HepG2 (cell line): ENCODE measurements at places on chromosomes 4 and X.

GRCh38 chr4:108415389-108415788, 205.0 kb upstream of the RPL34 start:
- no peak for DNase-seq

DNA sequence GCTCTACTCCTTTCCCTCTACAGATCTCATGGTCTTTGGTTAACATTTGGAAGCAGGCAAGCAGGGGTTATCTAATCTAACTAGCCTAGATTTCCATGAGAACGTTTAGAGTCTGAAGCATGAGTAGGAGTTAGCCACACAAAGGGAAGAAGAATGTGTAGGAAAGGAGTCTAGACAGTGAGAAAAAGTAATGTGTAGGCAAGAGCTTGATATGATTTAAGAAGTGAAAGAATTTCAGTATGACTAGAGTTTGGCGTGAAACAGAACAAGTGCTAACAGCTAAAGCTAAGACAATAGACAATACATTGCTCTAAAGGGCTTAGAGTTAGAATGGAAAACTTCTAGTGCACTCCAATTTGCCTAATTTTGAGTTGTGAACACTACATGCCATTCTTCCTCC, 10.8 kb downstream of the CXCL8 start:
- no peak for DNase-seq

- DNase-seq = peak; percentile 4
Observed at GRCh38 chr4:133154725-133155124, 5.6 kb downstream of the PCDH10 start.

DNA sequence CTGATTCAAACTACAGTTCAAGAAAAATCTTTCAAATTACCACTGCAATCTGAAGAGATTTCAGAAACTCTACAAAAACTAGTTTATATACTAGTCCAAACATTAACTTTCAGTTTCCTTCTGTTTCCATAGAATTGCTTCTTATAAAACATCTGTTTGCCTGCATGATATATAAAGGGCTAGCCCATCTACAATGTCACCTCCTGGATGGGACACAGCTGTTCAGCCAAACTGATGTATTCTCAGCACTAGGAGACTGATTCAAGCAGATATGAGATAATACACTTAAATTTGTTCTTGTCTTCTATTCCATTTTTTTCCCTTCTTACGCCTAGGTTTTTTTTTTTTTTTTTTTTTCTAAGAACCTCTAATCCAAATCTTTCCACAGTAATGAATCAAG, 1569.7 kb upstream of the IGFBP7 start:
- DNase-seq = no peak

DNA sequence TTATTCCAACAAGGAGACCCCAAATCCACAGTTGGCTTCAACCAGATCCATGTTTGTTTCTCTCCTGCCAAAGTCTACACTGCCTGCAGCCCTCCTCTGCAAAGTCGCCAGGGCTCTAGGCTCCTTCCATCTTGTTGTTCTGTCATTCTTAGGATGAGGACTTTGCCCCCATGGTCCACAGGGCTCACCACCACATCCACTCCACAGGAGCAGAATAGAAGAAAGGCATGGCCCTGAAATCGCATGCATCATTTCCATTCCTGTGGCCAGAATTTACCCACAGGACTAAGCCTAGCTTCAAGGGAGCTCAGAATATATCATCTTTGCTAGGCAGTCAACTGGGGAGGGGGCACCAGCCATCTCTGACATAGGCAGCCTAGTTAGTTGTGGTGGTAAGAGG, 254.7 kb downstream of the FBXW7 start:
- DNase-seq = no peak

DNA sequence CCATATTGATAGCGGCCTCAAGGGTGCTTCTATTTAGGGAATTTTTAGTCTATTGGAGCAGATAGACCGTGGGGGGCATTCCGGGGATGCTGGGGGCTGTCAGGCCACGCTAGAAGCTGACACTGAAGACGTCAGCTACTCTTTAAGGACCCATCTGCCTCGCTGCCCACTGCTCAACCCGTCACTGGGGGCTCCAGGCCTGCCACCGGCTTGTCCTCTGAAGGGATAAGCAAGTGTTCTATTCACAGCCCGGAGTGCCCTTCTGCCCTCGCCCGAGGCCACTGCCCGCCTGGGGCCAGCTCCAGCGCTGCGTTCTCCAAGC, 679 bp upstream of the MSL3 start:
- DNase-seq = no peak

DNA sequence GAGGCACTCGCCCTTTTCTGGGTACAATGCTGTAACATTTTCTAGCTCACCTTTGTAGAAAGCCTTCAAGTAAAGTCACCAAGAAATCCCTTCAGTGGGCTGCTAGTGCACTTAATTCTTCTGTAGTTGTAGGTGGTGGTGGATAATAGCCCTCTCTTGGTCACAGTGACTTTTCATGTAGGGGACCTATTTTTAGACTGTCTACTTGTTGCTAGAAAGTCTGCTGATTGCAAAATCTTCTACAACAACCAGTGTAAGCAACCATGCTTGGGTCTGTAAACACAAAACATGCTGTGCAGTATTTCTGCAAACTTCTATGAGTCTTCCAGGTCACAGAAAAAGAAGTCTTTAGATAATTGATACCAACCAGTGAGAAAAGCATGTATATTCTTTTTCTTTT, 55.6 kb downstream of the PBDC1 start:
- DNase-seq = no peak

DNA sequence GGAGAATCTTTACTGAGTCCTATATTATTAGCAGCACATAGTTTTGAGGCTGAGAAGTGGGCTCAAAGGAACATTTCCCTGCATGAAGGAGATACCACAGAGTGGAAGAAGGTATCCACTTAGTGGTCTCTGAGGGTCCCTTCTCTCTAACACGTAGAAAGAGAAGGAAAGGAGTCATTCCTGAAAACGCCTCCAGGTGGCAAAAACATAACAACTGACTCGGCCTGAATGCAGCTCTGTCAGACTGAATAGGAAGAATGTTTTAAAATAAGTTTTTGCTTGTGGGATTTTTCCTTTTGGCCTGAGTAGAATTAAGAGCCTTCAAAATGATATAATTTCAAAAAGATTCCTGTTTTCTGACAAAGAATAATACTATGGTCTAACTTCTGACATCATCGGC, 23.3 kb downstream of the RPGR start:
- DNase-seq = peak; percentile 11

DNA sequence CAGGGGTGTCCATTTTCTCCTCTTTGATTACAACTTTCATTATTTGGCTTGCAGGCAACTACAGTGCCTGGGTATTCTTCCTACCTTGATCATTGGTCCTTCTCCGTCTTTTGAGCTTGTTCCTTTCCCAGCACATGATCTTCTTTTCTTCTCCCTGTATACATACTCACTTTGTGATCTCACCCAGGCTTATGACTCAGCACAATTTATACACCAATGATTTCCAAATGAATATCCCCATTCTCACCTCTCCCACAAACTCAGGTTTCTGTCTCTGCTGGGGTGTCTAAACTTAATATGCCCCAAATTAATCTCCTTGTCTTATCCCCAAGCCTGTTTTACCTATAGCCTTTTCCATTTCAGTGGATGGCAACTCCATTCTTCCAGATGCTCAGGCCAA, 19.5 kb upstream of the C4orf54 start:
- DNase-seq = no peak

GRCh38 chrX:47619486-47620302, at the start of gene SYN1:
Gene SYN1, minus strand, starts transcription at chrX:47619857. Its CDS starts 129 bp downstream, at chrX:47619728.
- DNase-seq = peak; percentile 18

DNA sequence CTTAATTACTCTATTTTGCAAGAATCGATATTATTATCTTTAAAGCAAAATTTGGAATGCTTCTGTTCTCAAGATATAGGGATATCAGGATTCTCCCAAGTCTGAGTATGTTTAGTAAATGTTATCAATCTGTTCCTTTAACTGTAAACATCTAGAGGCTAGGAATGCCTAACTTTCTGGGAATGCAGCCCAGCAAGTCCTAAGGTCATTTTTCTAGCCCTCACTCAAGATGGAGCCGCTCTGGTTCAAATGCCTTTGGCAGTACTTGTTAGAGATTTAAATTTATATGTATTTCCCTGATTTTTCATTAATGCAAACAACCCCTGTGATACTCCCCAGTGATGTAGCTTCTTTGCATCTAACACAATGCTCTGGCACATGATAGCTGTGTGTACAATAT, 623.8 kb upstream of the LCORL start:
- DNase-seq = no peak

GRCh38 chrX:69015156-69015555, 150.1 kb downstream of the PJA1 start:
- DNase-seq = no peak

DNA sequence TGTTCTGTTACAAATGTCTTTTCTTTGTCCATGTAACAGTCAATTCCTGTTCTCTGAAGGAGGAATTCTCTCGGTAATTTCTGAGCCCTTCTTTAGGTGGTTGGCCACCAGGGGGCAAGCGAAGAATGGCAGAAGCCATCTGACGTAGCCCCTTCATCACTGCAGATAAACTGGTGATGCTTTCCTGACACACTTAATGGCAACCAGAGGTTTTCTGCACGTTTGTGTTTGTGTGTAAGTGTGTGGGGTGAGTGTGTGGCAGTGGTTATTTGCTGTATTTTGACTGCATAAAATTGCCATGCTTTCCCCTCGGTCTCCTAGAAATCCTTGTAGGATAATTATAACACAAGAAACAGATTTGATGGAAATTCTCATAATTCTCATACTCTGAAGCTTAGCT, 64.8 kb upstream of the STOX2 start:
- DNase-seq = peak; percentile 60

- peak; percentile 82 for DNase-seq
Observed at GRCh38 chr4:123415977-123416376, 19.4 kb downstream of the SPRY1 start.

GRCh38 chr4:155787113-155787710, 28.4 kb downstream of the GUCY1B1 start:
- peak; percentile 28 for DNase-seq

DNA sequence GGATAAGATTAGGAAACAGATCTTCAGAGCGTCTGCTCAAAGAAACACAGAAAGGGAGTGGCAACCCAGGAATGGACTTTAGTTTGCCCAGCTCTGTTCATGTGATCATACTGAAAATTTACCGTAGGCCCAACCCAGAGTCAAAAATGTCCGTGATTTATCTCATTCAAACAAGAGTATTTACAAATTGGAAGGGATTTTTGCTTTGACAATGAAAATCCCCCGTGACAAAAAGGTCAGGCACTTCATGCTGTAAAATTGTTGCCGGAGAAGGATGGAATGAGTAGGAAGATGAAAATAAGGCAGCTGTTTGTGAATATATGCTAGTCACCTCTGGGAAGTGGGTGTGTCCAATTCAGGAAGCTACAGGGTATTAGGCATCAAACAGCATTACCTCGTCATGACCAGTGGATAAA, 1.2 kb downstream of the SULT1B1 start:
- no peak for DNase-seq

DNA sequence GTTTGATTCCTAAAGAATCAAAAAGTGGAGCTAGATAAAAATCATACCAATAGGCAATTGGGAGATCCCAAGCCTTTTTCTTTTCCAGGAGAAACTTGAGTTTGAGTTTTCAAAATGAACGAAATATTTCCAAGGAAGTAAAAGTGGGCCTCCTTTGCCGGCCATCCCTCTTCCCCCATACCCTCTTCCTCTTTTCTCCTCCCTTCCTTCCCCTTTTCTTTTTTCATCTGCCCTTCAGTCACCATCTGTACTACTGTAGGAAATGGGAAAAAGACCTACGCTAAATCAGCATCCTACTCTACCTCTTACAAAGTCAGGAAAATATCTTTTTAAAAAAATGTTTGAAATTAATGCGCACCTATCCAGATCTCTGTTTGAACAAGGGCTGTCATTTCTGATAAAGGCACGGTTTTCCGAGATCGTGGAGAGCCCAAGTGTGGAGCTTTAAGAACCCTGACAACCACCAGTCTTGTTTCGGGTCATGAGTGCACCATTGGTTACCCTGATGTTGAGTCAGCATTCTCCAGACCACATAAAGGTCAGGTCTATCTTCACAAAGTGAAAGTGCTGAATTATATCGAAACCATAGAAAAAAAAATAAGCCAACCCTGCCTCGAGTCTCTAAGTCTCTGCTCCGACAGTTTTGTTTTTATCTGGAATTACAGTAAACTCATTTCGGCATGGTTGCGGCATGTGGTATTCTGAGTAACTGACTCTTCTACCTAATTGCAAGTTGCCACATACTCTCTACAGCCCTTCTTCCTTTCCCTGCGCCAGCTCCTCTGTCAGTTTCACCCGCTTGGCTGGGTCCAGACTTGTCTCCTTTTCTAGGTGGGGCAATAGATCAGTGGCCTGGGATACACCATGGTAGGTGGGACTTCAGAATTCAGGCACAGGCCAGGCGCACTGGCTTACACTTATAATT, 140.2 kb upstream of the KLF3 start:
- DNase-seq = no peak

DNA sequence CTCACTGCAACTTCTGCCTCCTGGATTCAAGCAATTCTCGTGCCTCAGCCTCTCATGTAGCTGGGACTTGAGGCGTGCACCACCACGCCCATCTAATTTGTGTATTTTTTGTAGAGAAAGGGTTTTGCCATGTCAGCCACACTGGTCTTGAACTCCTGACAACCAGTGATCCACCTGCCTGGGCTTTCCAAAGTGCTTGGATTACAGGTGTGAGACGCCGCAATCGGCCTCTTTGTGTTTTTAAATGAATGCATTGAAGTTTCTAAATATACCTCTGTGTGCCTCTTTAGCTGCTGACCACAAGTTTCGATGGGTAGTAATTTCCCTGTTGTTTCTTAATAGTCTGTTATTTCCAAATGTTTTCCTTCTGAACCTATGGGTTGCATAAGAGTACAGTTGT, 765.3 kb upstream of the GRIA3 start:
- no peak for DNase-seq

DNA sequence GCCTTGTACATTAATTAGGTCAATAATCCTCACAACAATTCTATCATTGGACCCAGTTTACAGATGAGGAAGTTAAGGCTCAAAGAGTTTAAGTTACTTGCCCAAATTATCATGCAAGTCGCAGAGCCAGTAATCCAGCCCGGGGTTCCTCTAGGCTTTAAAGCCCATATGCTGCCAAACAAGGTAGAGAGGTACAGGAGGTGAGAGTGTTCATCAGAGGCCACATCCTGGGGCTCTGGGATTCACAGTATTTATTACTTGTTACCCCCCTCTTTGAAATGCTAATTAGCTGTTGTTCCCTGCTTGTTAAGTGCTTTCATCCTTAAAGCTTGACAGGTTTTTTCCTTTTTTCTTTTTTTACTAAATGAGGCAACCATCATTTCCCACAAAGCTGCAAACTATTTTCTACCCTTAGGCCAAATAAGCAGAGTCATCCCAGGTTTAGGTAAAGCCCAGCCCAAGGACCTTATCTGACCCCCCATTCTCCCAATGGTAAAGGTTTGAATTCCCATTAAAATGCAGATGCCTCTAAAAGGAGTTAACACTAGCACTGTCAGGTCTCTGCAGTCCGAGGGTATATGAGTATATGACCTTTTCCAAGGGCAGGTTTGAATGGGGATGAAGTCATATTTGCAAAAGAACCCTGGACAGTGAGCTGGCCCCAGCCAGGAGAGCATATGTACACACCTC, 150.3 kb downstream of the SOX3 start:
- DNase-seq = no peak

- DNase-seq = no peak
Observed at GRCh38 chr4:78707268-78707667, 68.9 kb upstream of the BMP2K start.
